ENCODE measurements at places on chromosomes 4 and X.
A peak's percentile ranks its signal among the peaks of the same experiment; 100 is the strongest.

DNA sequence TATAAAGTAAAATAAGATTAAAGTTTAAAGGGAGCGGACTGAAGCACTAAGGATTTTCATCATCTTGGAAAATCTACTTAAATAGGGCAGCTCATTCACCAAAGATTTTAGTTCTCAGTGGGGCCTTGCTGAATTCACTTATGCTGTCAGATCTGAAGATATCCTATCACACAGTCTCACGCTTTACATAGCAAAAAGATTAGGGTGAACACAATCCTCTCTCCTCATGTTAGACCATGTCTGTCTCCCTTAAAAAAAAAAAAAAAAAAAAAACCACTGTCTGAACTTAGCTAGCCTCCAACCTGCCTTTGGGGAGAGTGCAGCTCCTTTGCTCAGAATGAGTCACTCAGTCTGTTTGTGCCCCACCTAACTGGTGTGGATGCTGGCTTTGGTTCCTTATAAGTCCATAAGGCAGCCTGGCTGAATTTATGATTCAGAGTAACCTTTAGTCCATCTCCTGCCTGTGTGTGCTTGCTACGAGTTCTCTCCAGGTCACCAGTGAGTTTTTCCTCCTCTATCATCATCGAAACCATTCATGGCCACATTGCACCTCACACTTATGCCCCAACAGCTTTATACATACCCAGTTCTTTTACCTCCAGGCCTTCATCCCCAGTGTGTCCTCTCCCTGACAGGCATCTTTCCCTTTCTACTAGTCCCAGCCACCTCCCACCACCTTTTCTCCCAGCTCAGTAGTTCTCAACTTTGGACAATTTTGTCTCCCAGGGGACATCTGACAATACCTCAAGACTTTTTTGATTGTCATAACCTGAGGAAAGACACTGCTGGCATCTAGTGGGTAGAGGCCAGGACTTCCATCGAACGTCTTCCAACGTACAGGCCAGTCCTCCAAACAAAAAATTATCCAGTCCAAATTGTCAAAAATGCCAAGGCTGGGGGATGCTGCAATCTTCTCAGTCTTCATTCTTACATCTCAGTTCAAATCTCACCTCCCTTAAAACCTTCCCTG lies 220.7 kb upstream of the EMCN start:
- no peak for DNase-seq

GRCh38 chr4:136634121-136634520 lies 898.2 kb downstream of the PCDH18 start:
- DNase-seq = no peak

- no peak for DNase-seq
Observed at GRCh38 chr4:113548303-113548702, 213.2 kb downstream of the CAMK2D start.

DNA sequence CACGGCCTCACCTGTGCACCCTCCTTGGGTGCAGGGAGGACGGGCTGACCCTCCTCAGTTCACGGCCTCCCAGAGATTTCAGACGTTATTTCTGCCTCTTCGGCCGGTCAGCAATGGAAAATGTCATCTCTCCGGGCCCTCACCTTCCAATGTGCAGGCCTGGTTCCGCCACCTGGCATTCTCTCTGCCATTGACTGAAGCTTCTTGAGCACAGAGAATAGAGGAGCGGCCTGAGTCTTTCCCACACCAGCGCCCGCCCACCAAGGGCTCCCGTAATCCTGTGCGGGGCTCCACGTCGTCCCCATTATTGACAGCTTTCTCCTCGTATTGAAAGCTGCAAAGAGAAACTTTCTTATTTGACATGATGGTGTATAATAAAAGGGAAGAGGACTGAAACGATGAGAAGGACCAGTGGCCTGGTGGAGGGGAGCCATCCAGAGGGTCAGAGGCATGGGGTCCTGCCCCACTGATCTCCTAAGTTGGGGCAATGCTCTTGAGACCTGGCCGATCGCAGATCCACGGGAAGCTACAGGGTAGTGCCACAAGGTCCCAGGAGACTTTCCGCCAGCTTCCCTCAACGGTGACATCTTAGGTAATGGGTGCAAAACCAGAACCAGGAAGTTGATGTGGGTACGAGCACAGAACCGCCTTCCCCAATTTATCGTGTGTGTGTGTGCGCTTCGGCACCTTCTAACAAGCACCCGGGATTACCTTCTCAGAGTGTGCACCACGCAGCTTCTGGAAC lies 20.6 kb downstream of the HTRA3 start:
- no peak for DNase-seq

- DNase-seq = no peak
Observed at GRCh38 chrX:2500803-2501558, at the start of the genes DHRSX and ZBED1. Gene DHRSX (minus strand): TSS chrX:2500976. CDS start chrX:2500925, 51 bp downstream. Gene ZBED1 (minus strand): TSS chrX:2500976. CDS start chrX:2490719, 10,257 bp downstream.

- no peak for DNase-seq
Observed at GRCh38 chr4:22020129-22020528, 71.6 kb upstream of the KCNIP4 start.

DNA sequence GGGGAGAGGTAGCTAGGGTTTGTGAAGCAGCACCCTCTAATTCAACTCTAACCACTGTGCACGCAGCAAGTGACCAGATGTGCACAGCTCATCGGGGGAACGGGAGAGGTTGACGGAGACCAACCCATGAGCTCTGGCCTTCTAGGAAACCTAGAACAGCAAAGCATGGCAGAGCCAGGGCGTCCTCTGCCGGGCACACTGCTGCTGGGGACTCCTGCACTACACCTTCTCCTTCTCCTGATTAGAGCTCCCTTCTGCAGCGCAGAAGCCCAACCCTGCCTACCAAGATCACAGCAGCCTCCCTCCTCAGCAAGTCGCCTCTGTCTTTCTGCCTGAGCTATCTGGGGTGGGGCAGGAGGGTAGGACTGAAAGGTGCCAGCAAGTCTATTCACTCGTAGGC lies 252.3 kb upstream of the PSAPL1 start:
- no peak for DNase-seq

DNA sequence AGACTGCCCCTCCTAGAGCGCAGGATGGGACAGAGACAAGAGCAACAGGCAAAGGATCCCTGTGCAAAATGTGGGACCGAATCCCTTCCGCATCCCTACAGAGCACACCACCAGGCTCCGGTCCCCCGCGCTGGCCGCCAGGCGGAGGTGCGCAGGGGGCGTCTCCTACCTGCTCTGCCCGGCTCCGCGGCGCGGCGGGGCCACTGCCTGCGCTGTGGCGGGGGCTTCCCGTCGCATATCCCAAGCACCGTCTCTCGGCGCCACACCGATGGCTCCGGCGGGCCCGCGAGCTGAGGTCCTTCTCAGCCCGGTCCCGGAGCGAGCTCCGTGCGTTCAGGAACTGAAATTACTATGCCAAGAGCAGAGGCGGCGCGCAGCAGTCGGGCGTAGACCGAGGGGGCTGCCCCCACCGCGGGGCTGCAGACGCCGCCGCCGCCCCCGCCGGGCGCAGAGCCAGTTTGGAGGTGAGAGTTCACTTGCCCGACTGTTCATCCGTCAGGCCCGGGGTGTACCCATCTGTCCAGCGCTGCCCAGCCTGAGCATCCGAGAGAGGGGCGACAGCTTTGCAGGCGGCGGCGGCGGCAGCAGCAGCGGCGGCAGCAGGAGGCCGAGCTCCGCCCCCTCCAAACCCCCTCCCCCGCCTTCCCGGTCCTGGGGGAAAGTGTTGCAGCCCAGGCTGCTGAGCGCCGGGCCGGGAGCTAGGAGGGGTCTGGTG lies at the start of gene GPRIN3:
Gene GPRIN3 (minus strand): TSS at position 355 of the 715 bp plus-strand sequence. CDS start 57,690 bp downstream, outside the sequence.
- DNase-seq = peak; percentile 40

- DNase-seq = no peak
Observed at GRCh38 chrX:54496517-54496852, 451 bp upstream of the FGD1 start.

Data from stimulated activated CD8-positive, alpha-beta memory T cell treated with anti-CD3 and anti-CD28 coated beads, Interleukin-4, amount 100 ng/mL, for 4 hours (primary cell).